HCT116 (cell line): ENCODE measurements at places on chromosomes 1 and 21. TPM values are rescaled to one million over a fixed set of nuclear protein-coding genes. Genes with fewer than 3 reads are reported as not detected.

DNA sequence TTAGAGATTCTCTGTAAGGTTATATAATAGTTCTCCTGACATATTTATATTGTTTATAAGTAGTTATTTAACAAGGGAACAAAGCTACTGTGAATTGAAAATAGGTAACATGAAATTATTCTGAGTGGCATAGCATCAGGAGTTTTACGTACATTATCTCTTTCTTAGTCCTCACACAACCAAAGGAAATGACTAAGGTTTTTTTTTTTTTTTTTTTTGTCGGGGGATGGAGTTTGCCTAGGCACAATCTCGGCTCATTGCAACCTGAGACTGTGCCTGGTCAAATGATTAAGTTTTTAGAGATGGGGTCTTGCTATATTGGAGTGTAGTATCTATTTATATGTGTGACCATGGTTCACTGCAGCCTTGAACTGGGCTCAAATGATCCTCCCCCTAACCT, 24.9 kb downstream of the TMED5 start:
- peaks cover 10% of the 10 kb centered on the region; the same call in 1 of the 2 replicates for H3K36me3 ChIP-seq
- H3K4me1 ChIP-seq: peaks cover 8% of the 10 kb centered on the region
- H3K27me3 ChIP-seq: no peaks in the 10 kb centered on the region
- no peak overlapping the region for H3K27ac ChIP-seq

KRTAP22-2 gene
- not detected for total RNA-seq

DNA sequence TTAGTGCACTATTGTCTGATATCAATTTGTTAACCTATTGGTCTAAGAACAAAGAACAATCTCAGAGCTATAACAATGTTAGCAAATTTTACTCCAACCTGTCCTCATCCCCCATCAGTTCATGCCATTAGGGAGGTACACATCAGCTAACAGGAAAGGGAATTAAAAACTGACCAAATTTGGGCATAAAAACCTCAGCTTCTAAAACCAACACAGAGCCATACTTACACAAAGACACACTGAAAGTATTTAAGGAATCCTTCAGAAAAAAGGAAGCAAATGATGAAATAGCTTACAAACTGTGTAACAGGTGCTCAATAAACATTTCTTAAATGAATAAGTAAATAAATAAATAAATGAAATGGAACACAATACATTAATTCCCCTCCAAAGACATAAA, 89.2 kb downstream of the TTLL7 start:
- no peaks in the 10 kb centered on the region for H3K4me1 ChIP-seq
- H3K27ac ChIP-seq: no peak overlapping the region
- DNase-seq: no peak
- no peak overlapping the region for H3K4me3 ChIP-seq

GRCh38 chr1:41805771-41806471, 112.8 kb downstream of the HIVEP3 start:
- peaks cover 7% of the 10 kb centered on the region; the same call in 1 of the 2 replicates for H3K4me1 ChIP-seq
- no peaks in the 10 kb centered on the region for H3K27me3 ChIP-seq
- DNase-seq: no peak
- no peaks in the 10 kb centered on the region for H3K36me3 ChIP-seq
- H3K27ac ChIP-seq: no peak overlapping the region

DNA sequence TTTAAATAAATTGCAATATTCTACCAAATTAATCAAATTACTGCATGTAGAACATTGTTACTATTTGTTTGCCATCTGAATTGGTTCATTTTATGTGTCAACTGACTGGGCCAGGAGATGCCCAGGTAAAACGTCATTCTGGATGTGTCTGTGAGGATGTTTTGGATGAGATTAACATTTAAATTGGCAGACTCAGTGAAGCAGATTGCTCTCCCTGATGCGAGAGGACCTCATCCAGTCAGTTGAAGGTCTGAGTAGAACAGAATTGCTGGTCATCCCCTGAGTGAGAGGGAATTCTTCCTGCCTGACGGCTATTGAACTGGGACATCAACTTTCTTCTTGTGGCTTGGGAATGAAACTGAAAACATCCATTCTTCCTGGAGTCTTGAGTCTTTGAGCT, 122.0 kb upstream of the GREM2 start:
- no peak for DNase-seq
- no peak overlapping the region for H3K4me3 ChIP-seq
- no peaks in the 10 kb centered on the region for H3K27me3 ChIP-seq
- no peak overlapping the region for H3K27ac ChIP-seq
- no peaks in the 10 kb centered on the region for H3K36me3 ChIP-seq
